ENCODE measurements at places on chromosomes 6 and 20. TPM values are rescaled to one million over a fixed set of nuclear protein-coding genes. Genes with fewer than 3 reads are reported as not detected.

TRAPPC3L gene
- not detected for total RNA-seq

TSPO2 gene
- not detected for total RNA-seq

APOM gene
- 2.9 TPM for total RNA-seq

- H3K27ac ChIP-seq, result no peak overlapping the region
- no peaks in the 10 kb centered on the region for H3K36me3 ChIP-seq
- peak overlapping the region; percentile 71 for H3K4me3 ChIP-seq
- H3K4me1 ChIP-seq, result peaks cover 13% of the 10 kb centered on the region
- DNase-seq, result no peak
Measured at GRCh38 chr6:10719296-10719963, 3.4 kb upstream of the TMEM14C start.

- no peaks in the 10 kb centered on the region for H3K4me1 ChIP-seq
- H3K36me3 ChIP-seq, result no peaks in the 10 kb centered on the region
- DNase-seq, result no peak
Measured at GRCh38 chr6:144036064-144036834, 28.2 kb upstream of the PLAGL1 start.

DNA sequence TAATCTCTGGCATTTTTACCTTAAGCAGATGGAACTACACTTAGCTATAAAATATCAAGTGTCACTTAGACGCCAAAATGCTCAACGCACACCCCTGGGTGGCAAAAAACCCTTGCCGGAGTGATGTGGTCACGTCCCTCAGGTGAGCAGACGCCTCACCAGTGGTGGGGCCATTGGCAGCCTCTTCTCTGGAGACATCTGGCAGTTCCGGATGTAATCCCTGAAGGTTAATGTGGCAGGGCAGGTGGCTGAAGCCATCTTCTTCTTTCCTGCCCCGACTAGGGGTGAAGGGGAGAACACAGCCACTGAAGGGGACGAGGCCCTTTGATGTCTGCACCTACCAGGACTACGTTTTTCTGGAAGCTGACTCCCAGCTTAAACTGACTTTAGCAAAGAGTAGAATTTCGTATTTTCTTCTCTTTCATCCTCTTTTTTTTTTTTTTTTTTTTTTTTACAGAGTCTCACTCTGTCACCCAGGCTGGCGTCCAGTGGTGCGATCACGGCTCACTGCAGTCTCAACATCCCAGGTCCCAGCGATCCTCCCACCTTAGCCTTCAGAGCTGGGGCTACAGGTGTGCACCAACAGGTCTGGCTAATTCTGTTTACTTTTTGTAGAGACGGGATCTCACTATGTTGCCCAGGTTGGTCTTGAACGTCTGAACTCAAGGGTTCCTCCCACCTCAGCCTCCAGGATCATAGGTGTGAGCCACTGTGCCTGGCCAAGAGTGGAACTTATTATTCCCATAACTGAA lies 152.1 kb downstream of the TTLL2 start:
- no peaks in the 10 kb centered on the region for H3K27me3 ChIP-seq
- DNase-seq, result no peak
- H3K27ac ChIP-seq, result no peak overlapping the region

- H3K27me3 ChIP-seq, result no peaks in the 10 kb centered on the region
- no peak overlapping the region for H3K27ac ChIP-seq
- no peak overlapping the region for H3K4me3 ChIP-seq
- H3K36me3 ChIP-seq, result no peaks in the 10 kb centered on the region
- DNase-seq, result no peak
Measured at GRCh38 chr6:40529040-40529439, 58.1 kb downstream of the LRFN2 start.

NKX2-4 gene
- not detected for total RNA-seq

- H3K4me3 ChIP-seq, result no peak overlapping the region
- no peak overlapping the region for H3K27ac ChIP-seq
- H3K4me1 ChIP-seq, result peaks cover 18% of the 10 kb centered on the region
- H3K36me3 ChIP-seq, result no peaks in the 10 kb centered on the region
Measured at GRCh38 chr6:46370622-46371021, 120.6 kb downstream of the RCAN2 start.

DNA sequence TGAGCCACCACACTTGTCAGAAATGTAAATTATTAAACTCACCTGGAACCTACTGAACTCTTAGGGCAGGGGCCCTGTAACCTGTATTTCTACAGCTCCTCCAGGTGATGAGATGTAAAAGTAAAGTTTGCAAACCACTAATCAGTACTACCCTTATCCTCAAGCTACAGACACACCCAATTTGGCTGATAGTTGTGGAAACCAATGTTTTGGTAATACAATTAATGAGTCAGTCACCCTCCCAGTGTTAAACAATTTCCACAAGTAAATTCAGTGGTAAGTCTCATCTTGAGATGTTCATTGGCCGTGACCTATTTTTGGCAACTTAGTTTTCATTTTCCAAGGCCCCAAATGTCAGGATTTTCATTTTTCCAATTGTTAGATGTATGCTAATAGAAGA lies 29.6 kb downstream of the GCNT2 start:
- no peaks in the 10 kb centered on the region for H3K4me1 ChIP-seq
- no peaks in the 10 kb centered on the region for H3K36me3 ChIP-seq
- no peak overlapping the region for H3K4me3 ChIP-seq
- no peak for DNase-seq
- no peak overlapping the region for H3K27ac ChIP-seq

DNA sequence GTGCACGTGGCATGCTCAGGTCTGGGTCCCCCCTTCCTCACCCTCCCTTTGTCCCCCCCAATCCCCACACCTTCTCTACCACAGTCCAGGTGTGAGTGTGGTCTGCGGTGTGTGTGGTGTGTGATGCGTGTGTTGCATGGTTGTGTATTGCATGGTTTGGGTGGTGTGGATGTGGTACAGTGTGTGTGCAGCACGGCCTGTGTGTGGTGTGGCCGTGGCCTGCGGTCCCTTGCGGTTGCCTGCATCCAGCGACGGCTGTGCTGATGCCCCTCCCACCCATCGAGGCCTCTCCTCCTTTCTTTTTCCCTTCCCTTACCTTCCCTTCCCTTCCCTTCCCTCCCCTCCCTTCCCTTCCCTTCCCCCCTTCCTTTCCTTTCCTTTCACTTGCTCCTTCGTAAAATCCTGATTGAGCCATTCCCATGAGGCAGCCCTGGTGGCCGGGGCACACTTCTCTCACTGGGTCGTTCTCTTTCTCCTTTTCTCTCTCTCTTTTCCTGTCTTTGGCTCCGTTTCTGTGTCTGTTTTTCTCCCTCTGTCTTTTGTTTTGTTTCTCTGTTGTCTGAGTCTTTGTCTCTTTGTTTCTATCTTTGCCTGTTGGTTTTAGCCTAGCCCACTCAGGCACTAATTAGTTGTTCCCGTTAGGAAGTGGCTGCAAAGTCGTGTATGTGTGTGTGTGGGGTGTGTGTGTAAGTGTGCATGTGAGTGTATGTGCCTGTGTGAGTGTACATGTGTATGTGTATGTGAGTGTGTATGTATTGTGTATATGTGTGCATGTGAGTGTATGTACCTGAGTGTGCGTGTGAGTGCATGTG lies 65.7 kb downstream of the SRC start:
- H3K4me3 ChIP-seq, result no peak overlapping the region
- peaks cover 35% of the 10 kb centered on the region for H3K27me3 ChIP-seq
- H3K36me3 ChIP-seq, result no peaks in the 10 kb centered on the region
- no peaks in the 10 kb centered on the region for H3K4me1 ChIP-seq
- DNase-seq, result no peak
- H3K27ac ChIP-seq, result no peak overlapping the region

DNA sequence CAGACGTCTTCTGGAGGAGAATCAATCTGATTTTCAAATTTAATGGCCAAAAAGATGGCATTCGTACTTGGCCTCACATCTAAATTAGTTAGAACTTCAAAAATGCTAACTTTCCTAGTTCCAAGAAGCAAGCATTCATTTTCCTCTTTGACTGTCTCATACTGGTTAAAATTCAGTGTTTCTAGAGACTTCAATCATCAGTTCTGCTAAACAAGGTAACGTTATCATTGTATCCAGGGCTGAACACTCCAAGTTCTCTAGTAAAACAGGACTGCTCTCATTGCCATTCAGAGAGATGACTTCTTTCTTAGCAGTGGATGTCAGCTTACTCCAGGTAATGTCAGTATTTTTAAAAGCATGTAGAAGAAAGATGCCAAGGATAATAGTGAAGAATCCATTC lies 34.6 kb upstream of the ENTPD6 start:
- DNase-seq, result no peak
- H3K4me3 ChIP-seq, result no peak overlapping the region
- H3K27ac ChIP-seq, result no peak overlapping the region
- no peaks in the 10 kb centered on the region for H3K27me3 ChIP-seq

DNA sequence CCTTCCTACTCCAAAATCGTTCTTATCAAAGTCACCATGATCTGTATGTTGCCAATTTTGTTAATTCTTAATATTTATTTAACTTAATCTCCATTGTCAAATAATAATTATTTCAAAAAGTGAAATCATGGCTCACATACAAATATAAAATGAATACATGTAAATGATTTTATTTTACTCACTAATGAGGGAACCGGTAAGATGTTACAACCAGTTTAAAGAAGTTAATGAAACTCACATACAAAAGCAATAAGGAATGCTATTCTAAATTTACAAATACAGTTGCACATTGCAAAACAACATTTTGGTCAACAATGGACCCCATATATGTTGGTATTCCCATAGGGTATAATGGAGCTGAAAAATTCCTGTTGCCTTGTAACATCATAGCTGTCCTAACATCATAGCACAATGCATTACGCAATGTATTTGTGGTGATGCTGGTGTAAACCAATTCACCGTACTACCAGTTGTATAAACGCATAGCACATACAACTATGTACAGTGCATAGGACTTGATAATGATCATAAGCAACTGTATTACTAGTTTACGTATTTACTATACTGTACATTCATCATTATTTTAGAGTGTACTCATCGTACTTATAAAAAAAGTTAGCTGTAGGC lies 6.5 kb upstream of the SLC22A16 start:
- no peaks in the 10 kb centered on the region for H3K4me1 ChIP-seq
- no peaks in the 10 kb centered on the region for H3K36me3 ChIP-seq
- H3K4me3 ChIP-seq, result no peak overlapping the region
- H3K27ac ChIP-seq, result no peak overlapping the region
- H3K27me3 ChIP-seq, result no peaks in the 10 kb centered on the region
- DNase-seq, result no peak

DNA sequence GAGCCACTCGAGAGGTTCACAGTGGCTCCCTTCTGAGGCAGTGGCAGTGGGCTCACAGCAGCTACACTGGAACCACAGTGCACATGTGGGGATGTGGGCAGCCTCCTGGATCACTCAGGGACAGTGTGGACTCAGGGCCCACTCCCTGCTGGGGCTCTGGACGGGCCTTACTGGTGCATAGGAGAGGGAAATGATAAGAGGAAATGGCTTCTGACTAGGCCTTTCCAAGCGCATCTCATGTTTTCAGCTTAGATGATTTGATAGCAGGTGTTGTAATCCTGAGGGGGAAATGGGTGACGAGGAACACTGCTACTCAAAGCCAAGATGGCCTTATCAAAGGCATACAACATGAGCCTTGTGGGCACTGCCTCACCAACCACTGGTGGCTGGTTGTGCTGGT lies 44.0 kb downstream of the PANK2 start:
- H3K36me3 ChIP-seq, result no peaks in the 10 kb centered on the region
- no peak for DNase-seq
- H3K4me3 ChIP-seq, result peak overlapping the region; percentile 65
- peak overlapping the region; percentile 70 for H3K27ac ChIP-seq
- H3K27me3 ChIP-seq, result no peaks in the 10 kb centered on the region

- no peak for DNase-seq
- H3K4me3 ChIP-seq, result no peak overlapping the region
- no peak overlapping the region for H3K27ac ChIP-seq
- no peaks in the 10 kb centered on the region for H3K27me3 ChIP-seq
Measured at GRCh38 chr20:51661609-51662178, 106.5 kb downstream of the ATP9A start.

GRCh38 chr6:116314878-116315277 lies 35.1 kb upstream of the TSPYL1 start:
- H3K36me3 ChIP-seq, result no peaks in the 10 kb centered on the region
- H3K4me3 ChIP-seq, result no peak overlapping the region
- no peak for DNase-seq
- no peaks in the 10 kb centered on the region for H3K27me3 ChIP-seq
- H3K27ac ChIP-seq, result no peak overlapping the region

DNA sequence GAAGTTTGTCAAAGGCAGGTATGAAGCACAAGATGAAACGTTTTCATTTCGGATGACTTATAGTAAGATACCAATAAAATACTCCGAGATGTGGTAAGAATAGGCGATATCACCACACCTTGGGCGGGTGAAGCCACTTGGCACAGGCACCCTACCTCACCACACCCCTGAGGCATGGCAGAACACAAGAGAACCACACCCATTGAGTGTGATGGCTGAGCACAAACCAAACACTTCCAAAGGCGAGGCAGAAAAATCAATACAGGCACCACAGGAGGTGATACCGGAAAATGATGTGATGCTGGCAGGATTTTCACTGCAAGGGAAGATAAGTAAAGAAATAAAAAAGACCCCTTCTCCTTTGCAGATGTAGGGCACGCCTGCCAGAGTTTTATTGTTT lies 332.9 kb upstream of the PRDM1 start:
- DNase-seq, result no peak
- no peaks in the 10 kb centered on the region for H3K36me3 ChIP-seq
- H3K4me1 ChIP-seq, result no peaks in the 10 kb centered on the region
- H3K4me3 ChIP-seq, result no peak overlapping the region
- H3K27ac ChIP-seq, result no peak overlapping the region
- H3K27me3 ChIP-seq, result no peaks in the 10 kb centered on the region

- no peaks in the 10 kb centered on the region for H3K4me1 ChIP-seq
- no peak overlapping the region for H3K4me3 ChIP-seq
- no peak overlapping the region for H3K27ac ChIP-seq
- H3K27me3 ChIP-seq, result no peaks in the 10 kb centered on the region
- DNase-seq, result no peak
- peaks cover 20% of the 10 kb centered on the region for H3K36me3 ChIP-seq
Measured at GRCh38 chr6:166408936-166409755, 26.4 kb upstream of the MPC1 start.

DNA sequence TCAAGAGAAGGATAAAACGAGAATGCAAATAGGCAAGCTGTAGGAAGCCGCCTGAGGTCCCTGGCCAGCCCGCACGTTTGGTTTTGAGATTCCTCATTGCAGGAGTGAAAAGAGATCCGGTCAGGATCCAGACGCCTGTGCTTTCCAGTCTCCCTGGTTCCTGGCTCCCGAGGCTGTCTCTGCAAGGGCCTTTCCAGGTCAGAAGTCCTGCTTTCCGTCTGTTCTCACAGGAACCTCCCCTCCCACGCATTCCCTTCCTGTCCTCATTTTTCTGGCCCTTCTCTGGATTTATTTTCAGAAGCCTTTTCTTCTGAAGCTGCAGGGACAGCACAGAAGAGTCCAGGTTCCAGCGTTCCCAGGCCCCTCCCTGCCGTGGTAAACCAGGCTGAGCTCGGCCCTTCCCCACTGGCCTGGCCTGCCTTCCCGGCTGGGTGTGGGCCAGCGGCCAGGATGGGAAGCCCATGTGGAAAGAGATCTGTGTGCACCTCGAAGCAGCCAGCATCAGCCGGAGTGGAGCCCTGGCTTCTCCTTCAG lies 54.0 kb downstream of the TMEM242 start:
- H3K4me3 ChIP-seq, result no peak overlapping the region
- peak overlapping the region; percentile 59 for H3K27ac ChIP-seq
- no peak for DNase-seq
- no peaks in the 10 kb centered on the region for H3K36me3 ChIP-seq

GRCh38 chr6:14436592-14437132 lies 319.1 kb downstream of the CD83 start:
- no peak overlapping the region for H3K27ac ChIP-seq
- no peaks in the 10 kb centered on the region for H3K27me3 ChIP-seq
- H3K4me1 ChIP-seq, result peaks cover 30% of the 10 kb centered on the region
- no peak for DNase-seq
- no peak overlapping the region for H3K4me3 ChIP-seq

- no peak overlapping the region for H3K4me3 ChIP-seq
- H3K4me1 ChIP-seq, result no peaks in the 10 kb centered on the region
- no peaks in the 10 kb centered on the region for H3K27me3 ChIP-seq
- DNase-seq, result no peak
- no peaks in the 10 kb centered on the region for H3K36me3 ChIP-seq
- no peak overlapping the region for H3K27ac ChIP-seq
Measured at GRCh38 chr6:144564202-144564601, 279.1 kb downstream of the UTRN start.

All from gastrocnemius medialis (tissue), 4 donors.